OCI-M1 (cell line): ENCODE measurements at places on chromosomes 1 and 21.

GRCh38 chr1:180031664-180032063 lies 77.1 kb downstream of the CEP350 start:
- no peak for DNase-seq

GRCh38 chr1:240234485-240235210 lies 143.0 kb downstream of the FMN2 start:
- DNase-seq = no peak

GRCh38 chr1:19344372-19344810 lies 32.3 kb downstream of the SLC66A1 start:
- DNase-seq = peak; percentile 39

GRCh38 chr1:3139451-3139852 lies 70.4 kb downstream of the PRDM16 start:
- no peak for DNase-seq

- no peak for DNase-seq
These were observed 3.0 kb downstream of the EFNA3 start for GRCh38 chr1:155081472-155082300.

DNA sequence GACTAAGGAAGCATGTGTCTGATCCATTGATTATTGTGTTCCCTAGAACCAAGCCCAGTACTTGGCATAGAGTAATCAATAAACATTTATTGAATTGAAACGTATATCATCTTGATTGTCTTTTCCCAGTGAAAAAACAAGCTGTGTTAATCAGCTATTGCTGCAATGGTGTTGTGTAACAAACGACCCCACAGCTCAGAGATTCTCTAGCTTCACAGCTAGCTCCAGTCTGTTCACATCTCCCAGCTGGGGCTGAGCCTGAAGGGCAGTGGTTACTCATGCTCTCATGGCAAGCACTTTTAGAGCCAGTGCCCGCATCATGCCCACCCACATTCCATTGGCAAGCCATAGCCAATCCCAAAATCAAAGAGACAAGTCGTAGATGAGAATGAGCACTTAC lies 237.4 kb upstream of the RAB4A start:
- no peak for DNase-seq

DNA sequence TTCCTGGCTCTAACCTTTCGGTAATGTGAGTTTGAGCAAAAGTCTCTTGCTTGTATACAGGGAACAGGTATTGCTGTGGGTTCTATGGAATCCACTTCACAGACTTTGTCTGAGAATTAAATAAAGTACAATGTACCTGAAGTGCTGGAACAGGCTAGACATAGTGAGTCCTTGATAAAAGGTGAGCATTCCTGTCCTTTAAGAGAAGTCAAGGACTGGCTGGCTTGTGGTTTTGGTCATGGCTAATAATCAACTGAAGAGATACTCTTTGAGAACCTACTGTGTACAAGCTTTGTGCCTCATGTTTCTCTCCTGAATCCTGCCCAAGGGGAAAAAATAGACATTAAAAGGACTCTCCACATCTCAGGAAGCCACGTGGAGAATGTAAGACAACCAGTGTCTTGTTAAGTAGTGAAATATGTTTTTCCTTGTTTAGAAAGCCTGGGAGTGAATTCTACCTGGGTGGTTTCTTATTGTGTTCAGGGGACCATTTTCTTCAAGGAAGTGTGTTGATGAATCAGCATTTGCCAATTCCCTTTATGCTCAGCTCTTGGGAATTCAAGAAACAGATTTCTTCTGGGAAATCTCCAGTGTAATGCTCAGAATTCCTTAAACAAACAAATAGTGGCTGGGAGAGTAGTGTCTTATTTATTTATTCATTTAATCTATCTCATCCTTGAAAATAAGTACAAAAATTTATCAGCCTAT lies 55.2 kb upstream of the PLD5 start:
- DNase-seq = no peak

GRCh38 chr1:59195151-59195550 lies 101.7 kb upstream of the FGGY start:
- DNase-seq = no peak

GRCh38 chr21:31772674-31773555 lies 41.0 kb upstream of the SCAF4 start:
- no peak for DNase-seq

DNA sequence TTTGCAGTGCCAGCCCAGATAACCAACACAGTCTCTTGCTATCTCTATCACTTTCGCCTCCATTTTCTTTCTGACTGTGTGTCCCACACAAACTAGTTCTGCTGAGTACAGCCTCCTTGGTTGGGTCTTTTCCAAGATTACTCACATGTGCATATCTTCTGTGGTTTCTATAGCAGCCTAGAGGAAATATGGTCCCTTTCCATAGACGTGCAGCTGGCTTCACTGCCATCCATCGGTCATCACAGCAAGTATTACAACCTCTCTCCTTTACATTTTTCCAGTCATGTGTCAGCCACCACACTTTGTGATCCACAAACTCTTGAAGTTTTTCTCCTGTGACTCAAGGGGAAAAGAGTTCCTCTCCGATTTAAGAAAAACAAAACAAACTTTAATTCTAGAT lies 893.4 kb upstream of the ADGRL4 start:
- DNase-seq = peak; percentile 56

DNA sequence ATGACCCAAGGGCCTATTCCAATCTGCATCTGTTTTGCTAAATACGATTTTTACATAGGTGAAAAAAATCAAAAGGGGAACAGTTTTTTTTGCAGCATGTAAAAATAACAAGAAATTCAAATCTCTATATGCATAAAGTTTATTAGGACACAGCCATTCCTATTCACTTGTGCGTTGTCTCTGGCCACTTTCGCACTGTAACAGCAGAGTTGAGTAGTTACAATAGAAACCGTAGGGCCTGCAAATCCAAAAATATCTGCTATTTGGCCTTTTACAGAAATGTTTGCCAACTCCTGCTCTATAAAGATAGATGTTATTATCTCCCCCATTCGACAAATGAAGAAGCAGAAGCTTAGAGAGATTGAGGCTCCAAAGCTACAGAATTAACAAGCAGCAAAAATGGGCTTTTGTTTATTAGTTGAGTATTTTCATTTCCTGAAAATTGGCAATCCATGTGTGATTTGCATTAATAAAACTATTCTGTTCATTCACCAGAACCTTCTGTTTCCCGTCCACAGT lies 5.5 kb downstream of the DYNLT5 start:
- peak; percentile 92 for DNase-seq

DNA sequence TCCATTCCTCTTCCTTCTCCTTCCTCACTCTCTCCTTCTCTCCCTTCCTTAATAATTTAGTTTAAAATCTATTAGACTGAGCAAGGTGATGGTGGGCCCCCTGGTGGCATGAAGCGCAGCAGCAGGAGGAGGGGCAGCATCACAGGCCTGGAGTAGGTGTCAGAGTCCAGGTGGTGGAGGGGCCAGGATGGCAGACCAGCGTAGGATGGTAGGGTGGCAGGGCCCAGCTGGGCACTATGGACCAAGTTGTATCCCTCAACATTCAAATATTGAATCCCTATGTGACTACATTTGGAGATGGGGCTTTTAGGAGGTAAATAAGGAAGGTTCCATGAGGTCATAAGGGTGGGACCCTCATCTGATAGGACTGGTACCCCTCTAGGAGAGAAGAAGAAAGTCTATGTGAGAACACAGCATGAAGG lies 61.0 kb downstream of the WDR4 start:
- peak; percentile 71 for DNase-seq

DNA sequence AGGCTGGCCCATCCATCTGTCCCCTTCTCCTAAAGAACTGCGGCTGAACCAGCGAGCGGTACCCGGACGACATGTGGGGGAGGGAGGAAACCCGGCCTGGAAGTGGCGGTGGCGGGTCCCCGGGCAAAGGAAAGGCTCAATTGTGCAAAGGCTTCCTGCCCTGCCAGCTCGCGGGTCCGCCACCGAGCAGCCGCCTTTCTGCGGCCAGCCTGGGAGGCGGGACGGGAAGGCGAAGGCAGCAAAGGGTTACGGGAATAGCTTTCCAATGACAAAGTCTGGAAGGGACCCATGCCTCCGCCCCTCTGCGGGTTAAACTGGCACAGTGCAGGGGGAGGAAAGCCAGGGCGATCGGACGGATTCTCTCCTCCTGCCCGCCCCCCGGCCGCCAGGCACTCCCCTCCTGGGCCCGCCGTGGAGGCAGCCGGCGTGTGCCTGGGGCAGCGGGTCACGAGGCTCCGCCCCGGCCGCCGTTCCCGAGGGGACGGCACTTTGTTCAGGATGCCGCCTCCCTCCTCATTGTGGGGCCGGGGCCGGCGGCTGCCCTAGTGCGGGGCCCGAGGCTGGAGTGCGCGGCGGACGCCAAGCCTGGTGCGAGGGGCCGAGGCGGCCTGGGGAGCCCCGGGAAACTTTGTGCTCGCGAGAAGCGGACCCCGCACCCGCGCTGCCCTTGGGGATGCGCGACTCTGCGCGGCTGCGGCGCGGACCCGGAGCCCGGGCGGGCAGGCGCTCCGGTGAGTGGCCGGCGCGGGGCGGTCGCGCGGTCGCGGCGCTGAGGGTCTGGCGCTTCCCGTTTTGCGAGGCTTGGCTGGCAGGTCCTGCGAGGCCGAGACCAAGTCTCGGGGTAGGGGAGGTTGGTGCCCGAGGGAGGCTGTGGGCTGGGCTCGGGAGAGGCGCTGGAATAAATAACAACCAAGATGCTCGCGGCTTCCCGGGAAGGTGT lies at the start of gene NAV1:
NAV1 (plus strand) TSS at position 516 of the 940 bp plus-strand sequence. CDS start 83,758 bp downstream, outside the sequence.
- DNase-seq = no peak

GRCh38 chr1:22709891-22710700 lies 543 bp upstream of the EPHB2 start:
- peak; percentile 80 for DNase-seq

GRCh38 chr1:168483539-168483938 lies 60.3 kb downstream of the XCL2 start:
- no peak for DNase-seq

DNA sequence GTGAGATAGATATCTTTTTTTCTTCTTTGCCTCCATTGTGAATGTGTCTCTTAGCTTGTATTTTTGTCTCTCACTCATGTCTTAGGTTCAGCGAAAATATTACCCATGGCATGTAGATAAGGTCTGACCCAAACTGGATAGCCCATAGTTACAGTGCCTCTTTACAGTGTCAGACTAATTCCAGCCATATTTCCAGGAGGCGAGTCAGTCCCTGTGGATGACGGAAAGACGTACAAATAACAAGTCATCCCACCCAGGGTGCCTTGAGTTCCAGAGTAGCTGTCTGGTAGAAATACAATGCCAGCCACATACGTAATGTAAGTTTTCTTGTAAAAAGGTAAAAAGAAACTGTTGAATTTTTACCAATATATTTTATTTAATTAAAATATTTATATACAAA lies 157.3 kb downstream of the ZNF281 start:
- no peak for DNase-seq

DNA sequence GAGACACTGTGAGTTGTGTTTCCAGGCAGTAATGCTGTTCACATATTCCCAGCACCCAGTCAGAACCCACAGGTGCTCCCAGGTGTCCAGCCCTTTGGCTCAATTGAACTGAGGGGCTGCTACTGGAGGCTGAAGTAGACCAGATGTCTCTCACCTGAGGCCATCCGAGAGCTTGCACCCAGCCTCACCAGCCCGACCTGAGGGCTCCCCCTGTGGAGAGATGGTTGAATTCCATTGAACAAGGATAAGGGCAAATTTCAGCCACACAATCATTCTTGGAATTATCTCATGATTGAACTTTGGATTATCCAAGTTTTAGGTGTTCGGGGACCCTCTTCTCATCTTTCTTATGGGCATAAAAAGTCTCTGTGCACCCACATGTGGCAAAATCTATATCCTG lies 52.1 kb downstream of the OBSCN start:
- DNase-seq = no peak

GRCh38 chr1:64940025-64940424 lies 26.3 kb downstream of the JAK1 start:
- no peak for DNase-seq
